Central memory CD8-positive, alpha-beta T cell (primary cell): ENCODE measurements at places on chromosomes 12 and 14.

DNA sequence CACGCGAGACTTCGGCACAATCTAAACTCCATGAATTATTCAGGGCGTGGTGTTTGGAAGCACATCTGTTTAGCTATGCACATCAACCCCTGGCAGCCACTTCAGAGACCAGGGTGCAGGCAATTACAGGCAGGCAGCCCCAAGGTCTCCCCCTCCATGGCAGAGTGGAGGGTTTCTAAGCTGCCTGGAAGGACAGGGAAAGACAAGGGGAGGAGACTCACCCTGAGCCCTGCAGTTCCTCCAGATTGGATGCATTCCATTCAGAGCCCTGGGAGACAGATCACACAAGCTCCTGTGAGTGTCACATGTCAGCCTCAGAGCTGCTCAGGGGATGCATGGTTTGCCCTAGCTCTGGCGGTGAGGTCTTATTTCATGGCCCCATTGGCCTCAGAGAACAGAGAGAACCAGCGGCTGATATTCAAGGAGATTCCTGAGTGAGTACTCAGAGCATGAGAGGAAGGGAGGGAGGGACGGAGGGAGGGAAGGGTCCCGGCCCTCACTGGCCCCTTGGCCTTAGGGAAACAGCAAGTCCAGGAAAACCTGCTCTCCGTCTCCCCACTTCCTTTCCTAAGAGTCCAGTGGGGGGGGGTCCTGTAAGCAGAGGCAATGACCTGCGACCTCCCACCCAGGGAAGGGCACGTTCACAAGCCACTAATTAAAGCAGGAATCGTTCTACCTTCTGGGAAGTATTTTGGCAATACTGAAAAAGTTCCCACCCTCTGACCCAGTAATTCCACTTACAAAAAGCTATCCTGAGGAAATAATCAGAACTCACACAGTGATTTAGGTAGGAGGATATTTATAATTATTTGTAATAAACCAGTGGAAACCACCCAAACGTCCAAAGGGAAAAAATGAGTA lies 55.1 kb downstream of the SSH1 start:
- DNase-seq: no peak

DNA sequence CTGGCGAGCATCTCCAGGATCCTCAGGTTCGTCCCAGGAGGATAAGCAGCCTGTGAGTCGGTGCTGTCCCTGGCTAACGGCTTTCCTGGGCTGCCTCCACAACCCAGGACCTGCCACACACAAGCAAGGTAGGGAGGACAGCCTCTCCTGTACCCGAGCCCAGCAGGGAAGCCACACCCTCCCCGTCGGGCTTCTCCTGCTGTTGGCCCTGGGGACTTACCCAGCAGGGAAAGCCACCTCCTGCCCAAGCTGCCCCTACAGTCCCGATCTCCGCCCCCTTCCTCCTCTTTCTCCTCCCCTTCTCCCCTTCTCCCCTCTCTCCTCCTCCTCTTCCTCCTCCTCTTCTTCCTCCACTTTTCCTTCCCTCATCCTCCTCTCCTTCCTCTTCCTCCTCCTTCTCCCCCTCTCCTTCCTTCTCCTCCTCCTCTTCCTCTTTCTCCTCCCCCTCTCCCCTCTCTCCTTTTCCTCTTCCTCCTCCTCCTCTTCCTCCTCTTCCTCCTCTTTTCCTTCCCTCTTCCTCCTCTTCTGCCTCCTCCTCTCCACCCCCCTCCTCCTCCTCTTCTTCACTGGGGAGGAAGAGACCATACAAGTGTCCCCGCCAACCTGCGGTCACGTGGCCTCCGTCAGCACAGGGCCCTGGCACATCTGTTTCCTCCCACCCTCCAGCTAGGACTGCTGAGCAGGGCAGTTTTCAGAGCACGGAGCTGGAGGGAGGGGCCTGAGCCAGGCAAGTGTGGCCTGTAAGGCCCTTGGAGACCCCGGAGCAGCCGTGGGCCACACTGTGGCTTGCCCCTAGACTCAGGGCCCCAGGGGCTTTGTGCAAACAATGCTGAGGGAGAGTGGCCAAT lies 17.3 kb upstream of the RFLNA start:
- no peak for DNase-seq

GRCh38 chr14:104315625-104316024 lies 177.2 kb downstream of the KIF26A start:
- DNase-seq: no peak

DNA sequence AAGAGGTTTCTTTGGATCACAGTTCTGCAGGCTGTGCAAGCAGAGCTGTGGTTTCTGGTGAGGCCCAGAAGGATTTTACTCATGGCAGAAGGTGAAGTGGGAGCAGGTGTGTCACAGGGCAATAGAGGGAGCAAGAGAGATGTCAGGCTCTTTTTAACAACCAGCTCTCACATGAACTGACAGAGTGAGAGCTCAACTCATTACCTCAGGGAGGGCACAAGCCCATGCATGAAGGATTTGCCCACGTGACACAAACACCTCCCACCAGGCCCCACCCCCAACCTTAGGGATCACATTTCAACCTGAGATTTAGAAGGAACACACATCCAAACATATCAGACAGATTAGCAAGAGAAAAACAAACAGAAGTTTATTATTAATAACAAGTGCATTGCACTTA lies 470.4 kb downstream of the GALC start:
- DNase-seq: no peak

- no peak for DNase-seq
Measured at GRCh38 chr14:74407801-74408154, 18.2 kb downstream of the SYNDIG1L start.

- DNase-seq: peak; percentile 83
Measured at GRCh38 chr12:10211940-10212738, 538 bp upstream of the GABARAPL1 start.

DNA sequence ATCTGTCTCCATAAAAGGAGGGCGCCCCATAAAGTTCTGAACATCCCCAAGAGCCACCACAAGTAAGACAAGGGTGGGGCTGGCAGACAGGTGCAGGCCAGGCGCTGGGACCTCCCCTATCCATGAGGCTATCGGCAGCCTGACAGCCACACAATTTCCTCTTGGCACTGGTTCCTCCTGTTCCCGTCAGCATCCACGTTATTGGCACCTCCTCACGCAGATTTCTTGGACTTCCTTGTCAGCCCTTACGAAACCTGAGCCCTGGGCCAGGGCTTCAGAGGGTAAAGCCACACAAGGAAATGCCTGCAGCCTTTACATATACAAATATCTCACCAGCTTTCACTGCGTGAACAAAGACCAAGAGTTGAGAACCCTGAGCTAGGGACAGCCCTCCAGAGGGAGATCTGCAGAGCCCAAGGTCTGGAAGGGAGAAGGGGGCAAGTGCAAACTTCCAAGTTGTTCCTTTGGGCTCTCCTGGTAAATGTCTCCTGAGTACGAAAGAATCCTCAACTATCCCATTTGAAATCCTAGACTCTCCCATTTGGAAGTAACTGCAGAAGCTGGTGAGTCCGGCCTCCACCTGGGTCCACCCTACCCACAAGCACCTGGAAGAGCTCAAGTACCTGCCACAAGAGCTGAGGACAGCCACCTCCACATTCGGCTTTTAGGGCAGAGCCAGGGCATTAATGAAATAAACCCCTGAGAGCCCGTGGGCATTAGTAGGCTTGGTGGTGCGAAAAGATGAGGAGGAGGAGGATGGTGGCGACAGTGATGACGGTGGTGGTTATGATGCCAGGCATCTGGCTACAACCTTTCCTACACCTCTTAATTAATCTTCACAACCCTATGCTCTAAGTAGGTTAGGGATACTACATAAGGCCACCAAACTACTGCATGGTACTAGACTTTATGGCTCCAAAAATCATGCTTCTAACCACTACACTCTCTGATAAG lies 5.5 kb upstream of the TC2N start:
- DNase-seq: no peak

- no peak for DNase-seq
Measured at GRCh38 chr14:85037411-85037810, 492.5 kb upstream of the FLRT2 start.

DNA sequence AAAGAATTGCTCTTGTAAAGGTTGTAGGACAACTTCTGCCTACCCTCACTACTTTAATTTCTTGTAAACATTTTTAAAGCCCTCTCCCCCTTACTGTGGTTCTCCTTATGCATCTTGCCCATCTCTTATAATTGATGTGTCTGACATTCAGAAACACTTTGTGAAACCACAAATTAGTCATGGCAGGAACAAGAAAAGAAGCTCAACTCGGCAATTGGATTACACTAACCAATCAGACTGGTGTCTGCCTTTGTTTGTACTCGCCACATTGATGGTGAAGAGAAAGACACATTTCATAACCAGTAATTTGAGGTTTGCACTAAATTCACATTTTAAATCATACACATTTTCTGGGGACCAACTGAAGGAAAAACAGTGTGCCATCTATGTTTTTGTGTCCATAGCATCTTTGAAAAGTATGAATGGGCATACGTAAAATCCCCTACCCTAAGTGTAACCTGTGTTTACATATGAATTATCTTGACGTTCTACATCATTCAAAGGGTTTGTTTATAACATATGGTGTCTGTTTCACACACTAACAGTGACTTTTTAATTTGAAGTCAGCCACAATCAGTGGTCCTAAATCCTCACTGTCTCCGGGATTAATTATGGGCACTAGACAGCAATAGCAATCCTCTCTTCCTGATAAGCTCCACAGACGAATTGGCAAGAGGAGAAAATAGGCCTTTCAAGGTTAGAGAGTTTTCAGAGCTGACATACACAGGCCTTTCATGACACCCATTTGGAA lies 49.9 kb downstream of the OTX2 start:
- no peak for DNase-seq

GRCh38 chr12:109521831-109522230 lies 44.4 kb downstream of the UBE3B start:
- no peak for DNase-seq

DNA sequence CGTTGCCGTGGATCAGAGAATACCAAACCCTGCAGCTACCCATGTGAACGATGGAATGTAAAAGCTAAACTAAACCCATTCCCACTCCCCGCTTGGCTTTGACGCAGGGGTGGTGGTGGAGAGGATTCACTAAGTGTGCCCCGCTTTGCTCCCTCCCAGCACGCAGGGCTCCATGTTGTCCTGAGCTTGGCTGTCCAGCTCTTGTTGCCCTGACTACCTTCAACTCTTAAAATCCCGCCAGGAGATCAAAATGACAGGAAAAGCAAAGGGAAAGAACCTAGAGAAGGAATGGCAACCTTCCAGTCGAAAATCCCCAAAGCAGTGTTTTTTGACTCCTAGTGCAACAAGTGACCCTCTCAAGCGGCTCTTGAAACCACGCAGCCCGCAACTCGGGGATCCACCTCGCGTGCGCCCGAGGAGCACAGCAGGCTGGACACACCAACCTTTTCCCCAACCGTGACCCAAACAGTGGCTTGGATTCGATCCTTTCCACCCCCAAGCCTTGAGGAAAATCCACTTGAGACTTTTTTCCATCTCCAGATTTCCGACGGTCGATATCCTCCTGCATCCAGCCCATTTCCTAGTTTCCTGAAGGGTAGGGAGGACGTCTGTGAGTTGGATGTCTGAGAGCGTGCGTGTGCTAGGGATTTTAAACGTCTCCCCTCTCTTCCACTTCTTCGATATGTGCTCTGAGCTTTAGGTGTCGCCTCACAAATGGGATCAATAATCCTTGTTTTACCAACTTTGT lies 1.4 kb downstream of the SYT10 start:
- no peak for DNase-seq

DNA sequence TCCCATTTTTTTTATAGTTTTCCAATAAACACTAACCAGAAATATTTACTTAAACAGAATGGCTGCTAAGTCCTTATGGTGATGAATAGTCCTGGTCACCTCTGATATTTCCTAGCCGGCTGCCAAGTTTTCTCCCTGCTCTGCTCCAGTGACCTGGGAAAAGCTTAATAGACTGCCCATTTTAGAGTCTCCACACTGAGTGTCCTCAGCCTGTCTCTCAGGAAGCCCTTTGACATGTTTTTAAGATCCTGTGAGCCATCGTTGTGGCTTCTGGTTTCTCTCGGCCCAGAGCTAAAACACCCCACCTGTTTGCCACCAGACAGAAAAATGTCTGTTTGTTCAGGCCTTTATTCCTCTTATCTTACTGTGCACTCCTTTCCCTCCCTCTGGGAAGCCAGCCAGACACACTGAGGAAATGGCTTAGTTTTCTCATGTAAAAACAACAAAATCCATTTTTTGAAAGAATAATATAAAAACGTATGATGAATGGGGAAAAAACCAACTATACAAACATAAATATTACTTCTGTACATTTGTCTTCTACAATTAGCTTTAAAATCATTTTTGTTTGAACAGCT lies 25.4 kb upstream of the ALDH2 start:
- DNase-seq: no peak

- no peak for DNase-seq
Measured at GRCh38 chr14:47555333-47555732, 120.1 kb downstream of the MDGA2 start.

GRCh38 chr12:56979628-56980027 lies 22.2 kb upstream of the RDH16 start:
- no peak for DNase-seq

GRCh38 chr14:74906925-74907521 lies 16.0 kb downstream of the RPS6KL1 start:
- DNase-seq: no peak

DNA sequence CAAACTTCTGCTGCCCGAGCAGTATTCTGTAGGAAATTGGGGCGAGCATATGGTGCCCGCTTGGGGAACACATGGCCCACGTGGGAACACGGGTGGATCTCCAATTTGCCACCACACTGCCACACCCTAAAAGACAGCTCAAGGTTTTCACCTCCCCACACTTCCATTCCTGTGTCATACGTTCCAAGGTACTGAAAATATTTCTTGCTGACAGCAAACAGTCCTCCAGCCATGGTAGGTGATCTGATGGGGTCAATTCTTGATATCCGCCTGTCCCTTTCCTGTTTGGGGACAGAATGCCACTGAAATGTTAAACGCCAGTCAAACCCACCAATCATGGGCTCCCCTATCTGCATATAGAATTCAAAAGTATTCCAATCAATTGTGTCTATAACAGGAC lies 1.2 kb downstream of the GALNT4 start:
- no peak for DNase-seq

GRCh38 chr12:131574395-131574771 lies 136.5 kb upstream of the SFSWAP start:
- DNase-seq: no peak

GRCh38 chr14:71487449-71487848 lies 444.8 kb upstream of the RGS6 start:
- DNase-seq: no peak
